ENCODE measurements at places on chromosomes 1 and 21.

DNA sequence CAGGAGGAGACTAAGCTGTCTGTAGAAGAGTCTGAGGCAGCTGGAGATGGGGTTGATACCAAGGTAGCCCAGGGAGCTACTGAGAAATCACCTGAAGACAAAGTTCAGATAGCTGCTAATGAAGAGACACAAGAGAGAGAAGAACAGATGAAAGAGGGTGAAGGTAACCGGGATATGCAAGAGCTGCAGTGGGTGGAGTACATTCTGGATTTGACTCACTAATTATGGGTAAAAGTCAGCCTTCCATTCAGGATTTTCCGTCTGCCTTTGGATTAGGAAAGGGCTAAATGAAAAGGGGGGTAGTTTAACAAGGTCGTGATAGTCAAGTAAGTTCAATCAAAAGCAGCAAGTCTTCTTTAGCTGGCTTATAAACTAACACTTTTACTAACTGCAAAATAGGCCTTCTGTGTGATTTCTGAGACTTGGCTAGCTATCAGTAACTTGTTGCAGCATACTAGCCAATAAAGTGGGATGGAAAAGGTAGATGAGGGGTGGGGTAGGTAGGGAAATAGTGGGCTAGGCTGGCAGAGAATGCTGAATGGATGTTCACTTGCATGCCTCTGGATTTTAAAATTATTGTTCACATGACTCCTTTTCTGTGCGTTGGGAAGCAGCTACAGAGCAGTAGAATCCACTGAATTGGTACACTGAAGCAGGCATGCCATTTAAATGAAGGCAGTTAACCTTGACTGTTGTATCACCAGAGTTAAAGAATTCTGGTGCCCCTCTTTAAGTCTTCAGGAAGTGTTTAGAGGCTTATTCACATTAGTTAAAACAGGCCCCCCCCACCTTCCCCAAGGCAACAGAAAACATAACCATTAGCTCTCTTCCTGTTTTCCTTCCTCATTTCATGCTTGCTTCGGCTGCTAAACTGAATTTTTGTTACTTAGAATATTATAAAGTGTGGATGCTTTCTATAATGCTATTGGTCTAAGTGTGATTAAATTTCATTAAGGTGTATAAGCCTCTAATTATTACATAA lies 15.4 kb downstream of the CCDC17 start:
- DNase-seq: no peak

DNA sequence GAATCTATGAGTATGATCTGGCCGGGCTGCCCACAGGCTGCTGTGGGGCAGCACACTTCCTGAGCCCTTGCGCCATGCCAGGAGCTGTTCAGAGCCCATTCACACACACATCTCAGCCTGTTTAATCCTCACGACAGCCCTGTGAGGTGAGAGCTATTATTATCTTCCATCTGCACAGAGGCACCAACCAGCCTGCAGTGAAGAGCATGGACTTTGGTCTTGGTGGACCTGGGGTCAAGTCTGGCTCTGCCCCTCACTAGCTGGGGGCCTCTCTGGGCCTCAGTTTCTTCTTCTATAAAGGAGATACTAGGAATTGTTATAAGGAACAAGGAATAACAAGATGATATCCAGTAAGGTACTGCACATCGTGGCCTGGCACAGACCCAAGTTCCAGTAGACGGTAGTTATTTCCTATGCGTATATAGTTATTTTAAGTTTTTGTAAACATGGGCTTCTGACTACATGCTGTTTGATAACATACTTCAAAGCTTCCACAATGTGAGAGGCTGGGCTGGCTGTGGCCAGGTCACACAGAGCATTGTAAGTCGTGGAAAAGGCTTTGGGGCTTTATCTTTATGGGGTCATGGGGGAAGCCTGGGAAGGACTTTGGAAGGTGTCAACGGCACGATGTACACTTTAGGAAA lies 3.4 kb upstream of the PADI2 start:
- no peak for DNase-seq

DNA sequence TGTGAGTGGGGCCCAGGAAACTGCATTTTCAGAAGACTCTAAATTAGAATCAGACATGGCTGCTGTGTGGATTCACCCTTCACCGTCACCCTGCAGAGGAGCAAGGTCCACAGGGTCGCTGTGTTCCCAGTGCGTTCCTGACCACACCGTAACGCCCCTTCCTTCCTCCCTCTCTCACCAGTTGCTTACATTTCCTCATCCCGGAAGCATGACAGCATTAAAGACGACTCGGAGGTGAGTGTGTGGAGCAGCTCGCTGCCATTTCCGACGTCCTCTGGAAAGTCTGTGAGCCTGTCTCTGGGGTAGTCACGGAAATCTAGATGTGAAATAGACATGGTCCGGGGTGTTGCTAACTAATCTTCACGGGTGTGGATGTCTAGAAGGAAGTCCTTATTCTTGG lies 45.9 kb downstream of the FAAP20 start:
- DNase-seq: no peak

GRCh38 chr21:44880405-44881197 lies 7.1 kb upstream of the PTTG1IP start:
- DNase-seq: no peak

GRCh38 chr1:149962039-149962647 lies 25.5 kb upstream of the MTMR11 start:
- peak; percentile 41 for DNase-seq

DNA sequence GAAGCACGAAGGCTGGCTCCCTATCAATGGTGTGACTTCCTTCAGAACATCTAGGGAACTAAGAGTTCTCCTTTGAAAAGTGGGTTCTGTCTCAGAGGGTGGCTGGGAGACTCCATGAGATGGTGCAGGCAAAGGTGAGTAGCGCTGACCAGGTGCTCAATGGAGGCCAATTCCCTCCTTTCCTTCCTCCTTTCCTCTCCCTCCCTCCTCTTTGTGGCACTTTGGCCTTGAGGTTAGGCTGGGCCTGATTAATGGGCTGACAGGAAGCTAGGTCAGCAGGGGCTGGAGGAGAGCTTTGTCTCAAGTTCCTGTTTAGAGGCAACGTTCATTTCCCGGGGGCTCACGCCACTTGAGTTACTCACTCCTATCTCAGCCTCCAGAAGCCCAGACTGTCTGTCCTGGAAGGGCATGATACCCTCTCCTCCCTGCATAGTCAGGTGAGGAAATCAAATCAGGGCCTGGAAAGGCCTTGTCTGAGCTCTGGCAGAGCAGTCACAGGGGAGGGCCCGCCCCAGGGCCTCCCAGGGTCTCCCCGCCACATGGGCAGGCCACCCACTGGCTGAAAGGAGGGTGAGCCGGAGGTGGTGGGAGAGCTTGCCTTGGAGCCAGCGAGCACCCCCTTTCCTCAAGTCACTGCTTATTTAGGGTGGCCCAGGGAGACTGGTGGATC lies 58.4 kb upstream of the SSBP3 start:
- DNase-seq: peak; percentile 77

DNA sequence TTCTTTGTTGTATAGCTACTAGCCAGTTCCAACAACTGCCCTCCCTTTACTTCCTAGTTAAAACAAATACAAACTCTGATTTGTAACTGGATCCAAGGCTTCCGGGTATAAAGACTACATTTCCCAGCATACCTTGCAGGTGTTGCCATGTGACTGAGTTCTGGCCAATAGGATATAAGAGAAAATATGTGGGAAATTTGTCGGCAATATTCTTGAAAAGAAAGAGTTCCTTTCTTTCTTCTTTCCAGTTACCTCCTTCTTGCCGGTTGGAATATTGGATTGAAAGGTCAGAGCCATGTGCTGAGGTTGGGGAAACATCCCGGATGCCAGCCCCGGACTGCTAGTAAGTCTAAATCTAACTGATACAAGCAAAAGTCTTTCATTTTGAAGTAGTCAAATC lies 23.0 kb upstream of the ZBTB40 start:
- no peak for DNase-seq

DNA sequence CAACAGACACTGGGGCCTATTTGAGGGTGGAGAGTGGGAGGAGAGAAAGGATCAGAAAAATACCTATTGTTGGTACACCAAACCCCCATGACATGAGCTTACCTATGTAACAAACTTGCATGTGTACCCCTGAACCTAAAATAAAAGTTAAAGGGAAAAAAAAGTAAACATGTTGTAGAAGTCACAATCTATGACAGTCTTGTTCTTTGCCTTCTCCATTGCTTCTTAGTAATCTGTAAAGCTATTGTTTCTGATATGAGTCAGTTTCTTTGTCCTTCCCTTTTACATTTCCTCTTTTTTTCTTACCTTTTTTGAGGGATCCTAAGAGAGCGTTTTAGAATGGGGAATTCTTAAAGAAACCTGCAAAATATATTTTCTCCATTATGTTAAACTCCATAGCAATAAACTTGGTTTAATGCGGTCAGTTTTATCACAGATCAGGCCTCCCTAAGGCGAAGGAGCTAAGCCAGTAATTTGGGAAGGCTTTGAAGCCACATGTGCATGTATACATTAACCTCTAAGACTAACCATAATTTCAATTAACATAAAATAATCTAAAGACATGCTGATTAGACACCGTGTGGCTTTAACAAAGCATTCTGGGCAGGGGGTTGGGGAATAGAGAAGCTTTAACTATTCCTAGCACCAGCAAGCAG lies 77.8 kb upstream of the C1orf105 start:
- DNase-seq: no peak

GRCh38 chr21:38039369-38039768 lies 123.1 kb upstream of the KCNJ6 start:
- no peak for DNase-seq

- DNase-seq: no peak
Measured at GRCh38 chr1:149879556-149879955, 19.8 kb upstream of the BOLA1 start.

DNA sequence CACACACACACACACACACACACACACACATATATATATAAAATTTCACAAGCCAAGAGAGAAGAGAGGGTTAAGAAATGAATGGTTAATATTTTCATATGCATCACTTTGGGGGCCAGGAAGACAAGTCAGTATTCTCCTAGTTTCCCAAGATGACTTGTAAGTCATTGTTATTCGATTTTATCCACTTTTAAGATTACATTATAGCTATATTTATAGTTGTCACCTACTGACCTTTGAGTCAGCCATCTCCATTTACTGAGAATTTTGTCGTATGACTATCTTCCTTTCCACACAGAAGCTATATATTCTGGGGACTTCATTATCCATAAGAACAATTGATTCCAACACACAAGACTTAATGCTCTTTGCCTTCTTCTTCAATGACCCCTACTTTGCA lies 8.9 kb downstream of the LYST start:
- DNase-seq: no peak

DNA sequence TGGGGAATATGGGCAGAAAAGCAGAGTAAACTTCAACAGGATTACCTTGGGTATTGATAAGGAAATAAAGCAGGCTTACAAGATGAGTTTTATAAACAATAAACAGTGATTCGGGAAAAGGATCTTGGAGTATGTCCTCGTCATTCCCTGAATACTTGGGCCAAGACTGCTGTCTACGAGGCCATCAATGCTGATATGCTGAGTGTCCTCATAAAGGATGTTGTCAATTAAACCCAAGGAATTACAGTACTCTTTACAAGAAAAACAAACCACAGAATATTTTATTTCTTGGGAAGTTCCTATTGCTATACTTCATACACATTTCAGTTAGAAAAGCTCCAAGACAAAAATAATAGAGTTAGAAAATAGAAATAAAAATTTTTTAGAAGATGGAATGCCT lies 34.9 kb downstream of the ATP1B1 start:
- no peak for DNase-seq

GRCh38 chr1:210222340-210223006 lies 10.1 kb upstream of the SERTAD4 start:
- DNase-seq: peak; percentile 58

GRCh38 chr1:30312226-30312625 lies 411.2 kb downstream of the MATN1 start:
- DNase-seq: peak; percentile 24

DNA sequence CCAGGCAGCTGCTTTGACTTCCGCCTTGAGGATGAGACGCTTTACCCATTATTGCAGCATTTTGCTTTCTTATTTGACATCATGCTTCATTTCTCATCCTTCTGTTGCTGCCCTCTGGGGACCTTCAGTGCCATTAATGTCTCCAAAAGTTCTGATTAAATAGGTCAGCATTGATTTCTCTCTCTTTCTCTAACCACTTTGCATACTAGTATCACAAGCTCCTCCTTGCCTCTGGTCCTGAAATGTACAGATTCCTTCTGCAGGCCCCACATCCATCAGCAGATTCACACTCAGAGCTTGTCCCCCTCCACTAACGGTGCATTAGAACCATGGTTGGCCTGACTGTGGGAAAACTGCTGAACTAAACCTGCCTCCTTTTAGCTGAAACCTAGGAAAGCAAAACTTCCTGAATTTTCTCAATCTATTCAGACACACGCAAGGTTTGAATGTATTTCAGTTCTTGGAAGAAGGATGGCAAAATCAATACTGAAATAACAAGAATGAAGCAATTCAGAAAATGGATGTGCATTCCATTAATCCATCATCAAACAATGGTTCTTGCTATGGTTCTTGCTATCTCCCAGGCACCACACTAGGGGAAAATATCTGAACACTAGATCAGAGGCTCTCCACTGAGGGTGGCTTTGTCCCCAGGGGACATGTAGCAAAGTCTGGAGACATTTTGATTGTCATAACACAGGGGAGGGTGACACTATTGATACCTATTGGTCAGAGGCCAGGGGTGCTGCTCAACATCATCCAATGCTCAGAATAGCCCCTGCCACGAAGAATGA lies 154.5 kb downstream of the PCP4 start:
- DNase-seq: no peak

DNA sequence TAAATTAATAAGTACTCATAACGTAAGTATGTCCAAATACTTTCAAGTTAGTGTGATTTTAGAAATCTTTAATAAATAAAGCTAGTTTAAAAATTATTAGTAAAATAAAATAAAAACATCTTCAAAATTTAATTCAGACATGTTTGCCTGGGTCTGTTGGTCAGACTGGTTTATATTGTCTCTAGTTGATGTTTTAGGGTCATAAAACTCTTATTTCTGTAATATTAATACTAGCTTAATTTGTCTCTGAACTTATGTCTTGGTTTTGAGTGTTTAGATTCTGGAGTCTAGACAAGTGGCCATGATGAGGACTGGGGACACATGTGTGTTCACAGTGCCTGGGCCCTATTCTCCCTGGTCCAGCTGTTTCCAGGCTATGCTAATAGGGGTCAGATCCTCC lies 184.5 kb upstream of the TNR start:
- no peak for DNase-seq

DNA sequence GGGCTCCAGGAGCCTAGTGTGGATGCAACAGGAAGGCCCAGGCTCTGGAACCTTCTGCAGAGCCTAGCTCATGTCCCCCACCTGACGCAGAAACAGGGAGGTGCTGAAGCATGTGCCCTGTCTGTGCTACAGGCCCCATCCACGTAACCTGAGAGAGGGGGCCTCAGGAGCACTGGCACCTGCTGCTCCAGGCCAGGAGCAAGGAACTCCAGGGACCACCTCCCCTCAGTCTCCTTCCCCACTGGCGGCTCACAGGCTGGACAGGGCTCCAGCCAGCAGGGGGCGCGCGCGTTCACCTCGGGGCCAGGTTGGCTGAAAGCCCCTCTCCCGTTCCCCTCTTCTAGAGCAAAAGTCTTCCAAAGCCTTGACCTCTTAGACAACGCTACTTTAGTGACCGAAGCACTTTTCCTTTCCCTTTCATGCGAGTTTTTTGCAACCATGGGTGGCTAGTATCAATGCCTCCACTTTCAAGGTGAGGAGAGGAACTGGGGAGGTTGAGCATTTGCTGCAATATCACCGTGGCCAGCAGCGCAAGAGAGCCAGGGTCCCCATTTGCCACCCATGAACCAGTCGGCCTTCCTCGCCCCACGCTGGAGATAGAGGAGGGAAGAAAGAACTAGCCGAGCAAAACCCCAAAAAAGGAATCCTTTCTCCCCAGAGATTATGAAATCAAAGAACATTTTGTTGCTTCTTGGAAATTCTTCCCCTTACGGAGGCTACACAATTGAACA lies 52.4 kb upstream of the GPR157 start:
- DNase-seq: peak; percentile 84

Data from H9 (cell line).